ENCODE measurements at places on chromosomes 7 and 10. TPM values are rescaled to one million over a fixed set of nuclear protein-coding genes. Genes with fewer than 3 reads are reported as not detected.

NPY4R2 gene
- under 0.01 TPM for total RNA-seq

TSPAN33 gene
- 0.65 TPM for total RNA-seq

CHN2 gene
- total RNA-seq, result 1.8 TPM

EZH2 gene
- 2.8 TPM for total RNA-seq

ADIRF gene
- 13.5 TPM for total RNA-seq

ALOX5 gene
- not detected for total RNA-seq

FGL2 gene
- total RNA-seq, result 0.97 TPM

Data from cardiac atrium fibroblast (primary cell).